DND-41 (cell line): ENCODE measurements at places on chromosomes 2 and 18.

GRCh38 chr18:56580026-56580425, 58.4 kb downstream of the TXNL1 start:
- no peak for DNase-seq

GRCh38 chr2:234415706-234416105, 81.2 kb downstream of the ARL4C start:
- no peak for DNase-seq

- DNase-seq: no peak
Measured at GRCh38 chr2:126832014-126832413, 66.7 kb upstream of the TEX51 start.

- DNase-seq: no peak
Measured at GRCh38 chr2:235492850-235493344, 946 bp upstream of the AGAP1 start.

GRCh38 chr2:119431976-119432850, 559 bp downstream of the TMEM37 start:
- DNase-seq: no peak

- DNase-seq: no peak
Measured at GRCh38 chr2:170177950-170178781, at the start of gene MYO3B. TSS of gene MYO3B (plus strand) at chr2:170178147. CDS start at chr2:170178288, 141 bp downstream.

GRCh38 chr2:68775272-68775842, 40.7 kb downstream of the ARHGAP25 start:
- DNase-seq: no peak

DNA sequence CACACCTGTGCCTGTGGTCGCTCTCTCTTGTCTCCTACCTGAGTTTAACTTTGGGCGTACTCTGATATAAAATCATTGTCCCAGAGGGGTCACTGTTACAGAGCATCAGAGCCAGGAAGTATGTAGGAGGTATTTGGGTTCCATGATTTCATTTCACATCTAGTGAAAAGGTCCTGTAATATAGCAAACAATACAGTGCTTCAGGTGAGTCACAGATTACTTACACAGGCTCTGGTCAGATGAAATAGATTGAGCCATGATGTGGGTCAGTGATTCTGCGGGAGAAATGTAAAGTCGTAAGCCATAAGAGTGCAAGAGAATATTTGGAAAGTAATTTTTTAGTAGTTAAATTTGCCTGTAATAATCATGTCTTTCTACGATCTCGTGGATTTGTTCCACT, 70.2 kb downstream of the SOCS6 start:
- DNase-seq: no peak

DNA sequence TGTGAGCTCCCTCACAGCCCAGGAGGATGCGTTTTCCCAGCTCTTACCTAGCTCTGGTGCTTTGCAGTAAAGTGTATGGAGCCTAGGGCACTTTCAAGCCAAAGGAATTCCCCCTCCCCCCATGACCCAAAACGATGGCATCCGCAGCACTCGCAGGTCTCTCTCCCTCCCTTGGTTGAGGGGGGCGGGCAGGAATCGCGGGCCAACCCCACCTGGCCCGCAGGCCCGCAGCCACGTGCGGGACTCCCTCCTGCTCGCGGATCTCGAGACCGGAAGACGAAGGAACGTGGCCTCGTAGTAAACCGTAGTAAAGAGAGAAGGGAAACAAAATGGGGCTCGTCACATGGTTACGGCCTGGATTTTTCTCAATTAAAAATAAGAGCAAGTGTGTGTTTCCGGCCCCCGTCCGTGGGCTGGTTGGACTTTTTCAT, 8.5 kb downstream of the IRS1 start:
- DNase-seq: no peak

- DNase-seq: no peak
Measured at GRCh38 chr2:29273685-29274611, 158.7 kb downstream of the CLIP4 start.

DNA sequence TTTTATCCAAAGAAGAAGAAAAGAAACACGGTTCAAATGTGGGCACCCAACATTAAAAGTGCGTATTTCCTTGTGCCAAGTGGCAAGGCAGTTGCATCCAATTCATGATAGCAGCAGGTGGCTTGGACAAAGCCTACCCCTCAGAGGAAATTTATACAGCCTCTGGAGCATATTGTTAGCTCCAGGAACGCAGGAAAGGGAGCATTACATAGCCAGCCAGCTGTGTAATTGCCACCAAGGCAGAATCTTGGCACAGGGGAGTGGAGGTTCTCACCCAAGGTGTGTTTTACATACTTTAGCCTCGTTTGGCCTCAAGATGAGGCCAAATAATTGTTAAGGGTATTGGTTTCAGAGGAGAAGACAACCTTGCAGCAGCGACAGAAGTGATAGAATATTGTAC, 526.9 kb downstream of the TMEM182 start:
- no peak for DNase-seq

DNA sequence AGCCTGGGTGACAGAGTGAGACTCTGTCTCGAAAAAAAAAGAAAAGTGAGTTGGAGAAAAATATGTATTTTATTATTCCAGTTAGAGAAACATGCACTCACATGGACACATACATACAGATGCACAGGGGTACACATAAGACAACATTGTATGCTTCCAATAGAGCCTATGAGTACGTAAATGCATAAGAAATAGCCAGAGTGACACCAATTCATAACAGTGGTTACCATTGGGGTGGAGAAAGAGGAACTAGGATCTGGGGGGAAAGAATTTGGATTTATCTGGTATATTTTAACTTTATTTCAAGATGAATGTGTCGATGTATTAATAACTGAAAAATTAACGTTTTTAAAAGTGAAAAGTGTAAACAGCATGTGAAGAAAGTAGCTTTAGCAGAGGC, 16.1 kb downstream of the IL36A start:
- DNase-seq: no peak

GRCh38 chr2:96264656-96265348, 995 bp downstream of the TMEM127 start:
- DNase-seq: peak; percentile 46

DNA sequence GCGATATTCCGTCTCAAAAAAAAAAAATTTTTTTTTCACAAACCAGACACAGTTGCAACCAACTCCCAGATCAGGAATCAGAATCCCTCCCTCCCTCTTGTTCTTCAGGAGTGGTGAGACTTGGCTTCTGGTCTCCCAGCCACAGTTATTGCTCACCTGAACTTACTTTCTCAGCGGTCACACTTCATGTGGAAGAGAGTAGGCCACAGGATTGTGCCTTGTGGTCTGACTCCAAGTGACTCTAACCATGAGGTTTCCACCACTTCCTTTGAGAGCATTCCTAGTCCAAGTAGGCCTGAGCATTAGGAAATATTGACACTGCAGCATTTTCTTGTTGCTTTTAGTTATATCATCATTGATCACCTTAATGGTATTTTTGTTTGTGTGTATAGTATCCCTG, 12.1 kb downstream of the FMNL2 start:
- no peak for DNase-seq

- no peak for DNase-seq
Measured at GRCh38 chr2:33530690-33531548, 54.5 kb downstream of the RASGRP3 start.

DNA sequence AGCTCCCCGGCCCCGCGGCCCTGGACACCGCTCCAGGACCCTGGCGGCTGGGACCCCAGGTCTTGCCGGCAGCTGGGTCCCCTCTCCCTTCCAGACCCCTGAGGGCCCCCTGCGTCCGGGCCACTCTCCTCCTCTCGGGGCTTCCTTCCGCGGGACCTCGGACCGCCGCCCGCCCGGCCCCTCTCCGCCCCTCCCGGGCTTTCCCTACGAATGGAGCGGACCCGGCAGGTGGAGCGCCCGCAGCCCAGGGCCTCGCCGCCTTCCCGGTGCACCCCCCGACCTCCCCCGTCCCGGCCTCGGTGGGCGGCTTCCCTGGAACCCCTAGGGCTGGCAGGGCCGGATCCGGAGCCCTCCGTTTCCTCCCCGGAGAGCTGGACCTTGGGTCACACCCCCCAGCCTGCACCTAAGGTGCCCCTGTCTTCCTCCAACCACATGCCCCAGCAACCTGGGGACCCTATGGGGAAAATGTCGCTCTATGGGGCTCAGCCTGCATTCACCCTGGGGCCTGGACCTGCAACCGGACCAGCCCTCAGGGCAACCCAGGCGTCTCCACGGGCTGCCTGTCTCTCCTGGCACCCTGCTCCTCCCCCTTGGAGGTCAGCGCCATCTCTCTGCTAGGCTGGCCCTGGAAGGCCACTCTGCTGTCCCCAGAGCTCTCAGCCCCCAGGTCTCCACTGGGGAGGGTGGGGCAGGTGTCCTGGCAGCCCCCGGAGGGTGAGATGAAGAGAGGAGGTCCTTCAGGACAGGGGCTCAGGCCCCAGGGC, 730 bp downstream of the B3GNT7 start:
- DNase-seq: no peak

- DNase-seq: no peak
Measured at GRCh38 chr2:173874003-173874893, 90.9 kb downstream of the SP3 start.

DNA sequence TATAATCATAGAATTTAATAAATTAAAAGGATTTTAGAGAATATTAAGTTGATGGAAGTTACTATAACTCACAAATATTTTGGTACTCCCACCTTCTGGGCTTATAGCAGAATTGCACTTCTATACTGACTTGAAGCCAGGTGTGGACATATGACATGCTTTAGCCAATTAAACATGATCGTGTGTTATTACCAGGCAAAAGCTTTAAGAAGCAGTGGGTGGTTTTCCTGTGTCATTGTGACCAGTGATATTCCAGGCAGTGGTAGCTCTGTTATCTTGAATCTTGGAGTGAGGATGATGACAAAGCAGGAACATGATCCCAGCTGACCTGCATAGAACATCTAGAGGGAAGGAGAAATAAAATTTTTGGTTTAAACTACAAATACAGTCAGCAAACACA, 370.9 kb upstream of the ZEB2 start:
- no peak for DNase-seq

GRCh38 chr2:180048251-180048650, 41.2 kb upstream of the CWC22 start:
- no peak for DNase-seq

- no peak for DNase-seq
Measured at GRCh38 chr2:136990316-136990715, 225.0 kb downstream of the THSD7B start.

DNA sequence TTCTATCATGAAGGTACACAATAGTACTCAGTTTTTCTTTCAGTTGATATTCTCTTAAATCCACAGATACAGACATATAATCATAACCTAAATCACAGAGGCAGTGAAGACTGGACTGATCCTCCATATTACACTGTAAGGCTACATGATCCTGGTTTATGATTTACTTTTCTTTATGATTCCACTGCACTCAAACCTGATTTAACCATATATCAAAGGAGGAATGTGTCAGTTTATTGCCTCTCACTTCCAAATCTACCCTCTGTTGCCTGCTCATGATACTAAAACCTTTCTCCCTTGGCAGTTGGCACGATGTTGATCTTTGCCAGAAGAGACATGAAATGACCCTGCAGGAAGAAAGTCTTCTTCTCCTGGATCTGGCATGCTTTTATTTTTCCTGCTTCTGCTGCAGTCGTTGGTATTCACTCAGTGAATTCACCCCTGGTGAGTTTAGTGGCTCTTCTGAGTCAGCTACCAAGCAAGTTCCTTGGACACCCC, 426.4 kb downstream of the MBD2 start:
- DNase-seq: no peak

- DNase-seq: no peak
Measured at GRCh38 chr2:60079562-60079961, 473.9 kb downstream of the BCL11A start.

DNA sequence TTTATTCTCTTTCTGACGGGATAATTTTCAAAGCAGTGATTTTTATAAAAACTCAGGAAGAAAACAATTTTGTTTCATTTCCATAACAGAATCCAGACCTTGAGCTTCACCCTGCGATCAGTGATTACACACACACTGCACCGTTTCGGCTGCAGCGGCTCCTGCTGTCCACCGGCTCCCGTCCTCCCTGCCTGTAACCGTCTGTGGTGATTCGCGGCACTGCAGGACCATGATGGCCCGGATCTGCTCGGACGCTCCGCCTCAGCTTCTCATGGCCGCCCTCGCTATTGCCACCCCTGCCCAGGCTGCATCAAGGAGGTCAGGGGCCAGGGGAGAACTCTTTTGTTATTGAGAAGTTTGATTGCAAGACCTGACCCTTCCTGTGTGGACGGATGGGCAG, 246.1 kb downstream of the TWIST2 start:
- DNase-seq: no peak

GRCh38 chr2:19068206-19068605, 290.2 kb downstream of the OSR1 start:
- no peak for DNase-seq

DNA sequence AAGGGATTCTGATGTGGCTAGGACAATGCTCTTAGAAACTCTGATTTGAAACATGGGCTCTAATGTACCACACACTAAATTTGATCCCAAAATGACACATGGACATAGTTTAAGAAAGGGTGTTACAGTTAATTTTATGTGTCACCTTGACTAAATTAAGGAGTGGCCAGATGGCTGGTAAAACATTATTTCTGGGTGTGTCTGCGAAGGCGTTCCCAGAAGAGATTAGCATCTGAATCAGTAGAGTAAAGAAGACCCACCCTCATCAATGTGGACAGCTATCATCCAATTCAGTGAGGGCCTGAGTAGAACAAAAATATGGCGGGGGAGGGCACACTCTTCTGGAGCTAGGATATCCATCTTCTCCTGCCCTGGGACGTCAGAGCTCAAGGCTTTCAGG, 283.1 kb upstream of the CHAC2 start:
- DNase-seq: no peak

GRCh38 chr18:11310476-11311086, 161.2 kb upstream of the PIEZO2 start:
- DNase-seq: peak; percentile 66

GRCh38 chr2:131041402-131042147, 51.7 kb downstream of the FAM168B start:
- peak; percentile 67 for DNase-seq

GRCh38 chr18:12783524-12783923, 80.7 kb downstream of the PSMG2 start:
- no peak for DNase-seq

DNA sequence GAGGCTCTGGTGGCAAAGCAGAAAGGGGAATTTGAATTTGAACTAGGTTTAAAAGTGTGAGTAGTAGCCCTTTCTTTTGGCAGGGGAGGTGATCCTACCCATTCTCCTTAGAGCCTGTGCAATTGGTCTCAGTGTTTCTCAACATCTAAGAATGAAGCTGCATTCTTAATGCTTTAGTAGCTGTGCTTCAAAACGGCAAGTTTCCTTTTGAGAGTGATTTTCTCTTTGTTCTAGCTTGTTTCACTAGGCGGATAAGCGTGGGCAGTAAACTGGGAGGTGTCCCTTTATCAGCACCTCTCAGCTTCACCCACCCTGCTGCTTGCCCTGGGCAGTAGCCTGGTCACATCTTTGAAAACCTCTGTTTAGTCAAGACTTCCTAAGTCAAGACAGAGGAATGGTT, 6.7 kb downstream of the CRIM1 start:
- DNase-seq: no peak
